Cerebellum (tissue), 4 donors: ENCODE measurements at places on chromosomes 11 and 22. TPM values are rescaled to one million over a fixed set of nuclear protein-coding genes. Genes with fewer than 3 reads are reported as not detected.

DNA sequence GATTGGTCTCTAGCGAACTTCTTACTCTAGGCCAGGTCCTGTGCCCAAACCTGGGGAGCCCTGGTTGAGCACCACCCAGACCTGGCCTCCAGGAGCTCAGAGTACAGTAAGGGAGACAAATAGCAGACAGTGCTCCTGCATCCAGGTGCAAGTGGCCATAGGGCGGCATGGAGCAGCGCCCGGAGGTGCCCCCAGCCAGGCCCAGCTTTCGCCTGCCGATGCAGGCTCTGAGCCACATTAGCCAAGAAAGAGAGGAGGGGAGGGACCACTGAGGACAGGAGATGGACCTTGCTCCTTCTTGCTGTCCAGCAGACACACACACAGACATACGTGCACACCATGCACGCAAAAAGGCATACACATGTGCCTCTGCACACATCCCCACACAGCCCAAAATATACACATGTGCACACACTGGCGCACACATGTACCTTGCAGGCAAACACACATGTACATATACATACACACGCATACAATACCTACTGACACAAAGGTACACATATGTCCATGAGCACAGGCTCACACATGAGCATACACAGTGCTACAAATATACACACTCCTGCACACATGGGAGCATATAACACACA is 68.7 kb upstream of the FGF3 start:
- DNase-seq, result no peak

DNA sequence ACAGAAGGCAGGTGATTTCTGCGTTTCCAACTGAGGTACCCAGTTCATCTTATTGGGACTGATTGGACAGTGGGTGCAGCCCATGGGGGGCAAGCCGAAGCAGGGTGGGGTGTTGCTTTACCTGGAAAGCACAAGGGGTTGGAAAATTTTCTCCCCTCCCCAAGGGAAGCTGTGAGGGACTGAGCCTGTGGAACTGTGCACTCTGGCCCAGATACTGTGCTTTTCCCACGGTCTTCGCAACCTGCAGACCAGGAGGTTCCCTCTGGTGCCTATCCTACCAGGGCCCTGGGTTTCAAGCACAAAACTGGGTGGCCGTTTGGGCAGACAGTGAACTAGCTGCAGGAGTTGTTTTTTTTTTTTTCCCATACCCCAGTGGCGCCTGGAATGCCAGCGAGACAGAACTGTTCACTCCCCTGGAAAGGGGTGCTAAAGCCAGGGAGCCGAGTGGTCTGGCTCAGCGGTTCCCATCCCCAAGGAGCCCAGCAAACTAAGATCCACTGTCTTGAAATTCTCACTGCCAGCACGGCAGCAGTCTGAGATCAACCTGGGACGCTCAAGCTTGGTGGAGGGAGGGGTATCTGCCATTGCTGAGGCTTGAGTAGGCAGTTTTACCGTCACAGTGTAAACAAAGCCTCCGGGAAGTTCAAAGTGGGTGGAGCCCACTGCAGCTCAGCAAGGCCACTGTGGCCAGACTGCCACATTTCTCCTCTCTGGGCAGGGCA is 97.2 kb downstream of the JRKL start:
- no peak for DNase-seq

CARD16 gene
- total RNA-seq, result not detected

GRCh38 chr11:120389693-120390584 is 53.7 kb downstream of the ARHGEF12 start:
- DNase-seq, result no peak

DNA sequence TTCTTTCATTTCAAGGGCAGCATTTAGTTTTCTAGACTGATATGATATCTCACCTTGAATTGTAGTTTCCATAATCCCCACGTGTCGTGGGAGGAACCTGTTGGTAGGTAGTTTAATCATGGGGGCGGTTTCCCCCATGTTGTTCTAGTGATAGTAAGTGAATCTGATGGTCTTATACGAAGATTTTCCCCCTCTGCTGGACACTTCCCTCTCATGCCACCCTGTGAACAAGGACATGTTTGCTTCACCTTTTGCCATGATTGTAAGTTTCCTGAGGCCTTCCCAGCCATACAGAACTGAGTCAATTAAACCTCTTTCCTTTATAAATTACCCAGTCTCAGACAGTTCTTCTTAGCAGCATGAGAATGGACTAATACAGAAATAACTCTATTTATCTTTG is 851.1 kb upstream of the FAT3 start:
- no peak for DNase-seq

- DNase-seq, result no peak
Measured at GRCh38 chr11:85123752-85124231, 503.4 kb downstream of the DLG2 start.

CYP2R1 gene
- 30.8 TPM for total RNA-seq

DNA sequence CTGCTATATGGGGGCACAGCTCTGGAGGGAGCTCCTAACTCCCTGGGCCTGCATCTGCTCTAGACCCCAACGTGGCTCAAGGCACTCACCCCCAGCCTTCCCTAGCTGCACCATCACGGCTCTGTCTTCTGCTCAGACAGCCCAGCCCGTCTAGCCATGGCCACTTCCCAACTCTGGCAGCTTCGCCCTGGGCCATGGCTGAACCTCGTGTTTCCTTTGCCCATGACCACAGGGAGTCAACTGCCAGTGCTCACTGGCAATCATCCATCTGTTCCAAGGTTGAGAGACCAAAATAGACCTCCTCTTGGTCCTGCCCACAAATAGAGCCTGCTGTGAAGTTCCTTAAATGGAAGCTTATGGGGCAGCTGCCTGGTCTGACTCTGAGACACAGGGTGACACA is 5.4 kb downstream of the LMO1 start:
- DNase-seq, result peak; percentile 76

GRCh38 chr11:104546501-104546900 is 351.8 kb downstream of the CASP12 start:
- DNase-seq, result no peak

GRCh38 chr11:123580137-123580536 is 74.3 kb downstream of the SCN3B start:
- DNase-seq, result no peak

PHETA2 gene
- total RNA-seq, result 1.8 TPM

GRCh38 chr11:123431619-123432018 is 1.6 kb downstream of the GRAMD1B start:
- DNase-seq, result no peak

DNA sequence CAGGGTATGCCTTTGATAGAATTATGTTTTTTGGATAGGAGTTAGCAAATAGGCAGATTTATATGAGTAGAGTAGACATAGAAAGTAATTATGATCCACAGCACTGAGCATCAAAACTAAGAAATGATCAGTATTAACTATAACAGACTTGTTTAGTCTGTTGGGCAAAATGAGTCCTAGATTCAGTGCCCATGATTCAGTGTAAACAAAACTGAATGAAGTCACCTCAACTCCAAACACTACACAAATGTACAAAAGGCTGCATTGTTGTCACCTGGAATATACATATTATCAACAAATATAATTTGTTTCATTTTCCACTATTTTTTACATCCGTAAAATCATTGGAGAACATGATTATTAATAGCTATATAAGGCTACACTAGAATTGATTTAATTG is 6.7 kb downstream of the UEVLD start:
- DNase-seq, result no peak

H19 gene
- 29.3 TPM for total RNA-seq

DNA sequence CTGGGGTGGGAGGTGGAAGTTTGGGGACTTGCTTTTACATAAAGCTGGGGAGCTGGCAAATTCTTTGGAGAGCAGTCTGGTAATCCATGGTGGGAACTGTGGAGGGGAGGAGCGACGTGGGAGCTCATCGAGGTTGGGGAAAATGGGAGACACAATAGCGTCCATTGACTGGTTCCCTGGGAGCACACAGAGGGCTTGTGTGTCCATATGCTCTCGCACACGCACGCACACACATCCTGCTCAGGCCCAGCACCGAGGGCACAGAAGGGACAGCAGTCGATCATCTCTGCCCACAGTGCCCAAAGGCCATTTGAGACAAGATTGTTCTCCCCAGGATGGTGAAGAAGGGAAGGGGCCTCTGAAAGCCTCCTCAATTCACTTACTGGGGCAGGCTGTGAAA is 53.7 kb downstream of the FBXO7 start:
- no peak for DNase-seq

C11orf65 gene
- total RNA-seq, result 1.00 TPM

GRCh38 chr22:21762712-21763581 is 27.4 kb upstream of the YPEL1 start:
- DNase-seq, result no peak

- DNase-seq, result no peak
Measured at GRCh38 chr11:126736682-126737572, 263.6 kb downstream of the KIRREL3 start.

- no peak for DNase-seq
Measured at GRCh38 chr11:101158119-101158518, 28.5 kb upstream of the PGR start.

OR10D3 gene
- not detected for total RNA-seq

GRCh38 chr11:85170184-85170583 is 457.0 kb downstream of the DLG2 start:
- DNase-seq, result no peak

DNA sequence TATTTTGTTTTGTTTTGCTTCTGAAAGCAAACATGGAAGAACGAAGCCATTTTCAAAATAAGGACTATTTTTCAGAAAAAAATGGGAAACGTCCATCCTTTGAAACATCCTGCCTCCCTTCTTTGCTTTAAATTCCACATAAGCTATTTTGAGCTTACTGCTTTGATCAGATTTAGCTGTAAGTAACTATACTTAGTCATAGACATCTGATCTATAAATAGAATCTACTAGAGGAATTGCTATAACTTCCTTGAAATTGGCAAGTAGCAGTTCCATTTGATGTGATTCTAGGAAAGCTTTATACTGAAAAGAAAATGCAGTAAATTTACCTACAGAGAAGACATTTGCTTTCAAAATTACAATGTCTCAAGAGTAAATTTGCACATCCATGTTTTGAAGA is 305.8 kb downstream of the TTC28 start:
- DNase-seq, result no peak

GRCh38 chr11:100794446-100794845 is 107.4 kb downstream of the ARHGAP42 start:
- DNase-seq, result no peak

GRCh38 chr22:25827415-25827814 is 85.4 kb downstream of the MYO18B start:
- DNase-seq, result no peak

DNA sequence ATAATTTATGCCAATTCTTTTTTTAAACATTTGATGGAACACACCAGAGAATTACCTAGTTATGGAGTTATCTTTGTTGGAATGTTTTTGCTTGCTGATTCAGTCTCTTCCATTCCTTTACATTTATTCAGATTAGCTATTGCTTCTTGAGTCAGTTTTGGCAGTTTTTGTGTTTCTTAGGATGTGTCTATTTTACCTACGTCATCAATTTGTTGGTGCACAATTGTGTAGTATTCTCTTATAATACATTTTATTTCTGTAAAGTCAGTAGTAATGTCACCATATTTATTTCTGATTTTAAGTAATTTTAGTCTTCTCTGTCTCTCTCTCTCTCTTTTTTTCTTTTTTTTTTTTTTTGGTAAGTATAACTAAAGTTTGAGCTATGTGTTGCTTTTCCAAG is 929.5 kb upstream of the RAG2 start:
- no peak for DNase-seq

TEX54 gene
- total RNA-seq, result not detected

- no peak for DNase-seq
Measured at GRCh38 chr11:103035791-103036434, 56.0 kb downstream of the DCUN1D5 start.

- no peak for DNase-seq
Measured at GRCh38 chr11:68956142-68956541, 24.6 kb downstream of the MRGPRD start.

- DNase-seq, result no peak
Measured at GRCh38 chr11:117230286-117230961, 1.4 kb downstream of the PCSK7 start.

DNA sequence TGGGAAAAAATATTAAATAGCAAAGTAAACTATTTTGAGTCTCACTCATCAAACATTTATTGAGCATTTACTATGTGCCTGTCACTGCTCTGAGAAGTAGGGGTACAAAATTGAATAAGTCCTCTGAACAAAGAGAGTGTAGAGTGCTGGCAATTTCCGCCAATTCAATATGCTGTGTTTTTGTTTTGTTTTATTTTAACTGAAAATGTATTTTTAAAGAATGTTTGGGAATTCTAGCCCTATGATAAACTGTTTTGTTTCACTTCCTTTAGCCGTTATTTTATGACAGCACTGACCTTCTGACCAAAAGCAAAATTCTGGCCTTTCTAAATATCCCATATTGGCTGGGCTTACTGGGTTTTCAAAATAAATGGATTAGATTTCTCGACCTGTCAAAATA is 64.7 kb upstream of the LMO2 start:
- DNase-seq, result no peak

NRIP3 gene
- total RNA-seq, result 16.7 TPM

DDI1 gene
- not detected for total RNA-seq

DNA sequence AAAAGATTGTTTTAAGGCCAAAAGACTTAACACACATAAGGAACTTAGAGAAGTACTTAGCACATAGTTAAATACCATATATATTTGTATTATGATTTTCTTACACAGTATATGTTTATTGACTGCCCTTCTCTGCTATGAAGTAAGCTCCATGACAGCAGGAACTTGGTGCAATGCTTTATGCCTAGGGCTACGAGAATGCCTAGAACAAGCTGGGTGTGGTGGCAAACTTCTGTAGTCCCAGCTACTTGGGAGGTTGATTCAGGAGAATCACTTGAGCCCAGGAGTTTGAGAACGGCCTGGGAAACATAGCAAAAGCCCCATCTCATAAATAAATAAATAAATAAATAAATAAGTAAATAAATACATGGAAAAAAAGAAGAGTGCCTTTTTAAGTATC is 1.9 kb downstream of the SLC5A12 start:
- DNase-seq, result no peak

DNA sequence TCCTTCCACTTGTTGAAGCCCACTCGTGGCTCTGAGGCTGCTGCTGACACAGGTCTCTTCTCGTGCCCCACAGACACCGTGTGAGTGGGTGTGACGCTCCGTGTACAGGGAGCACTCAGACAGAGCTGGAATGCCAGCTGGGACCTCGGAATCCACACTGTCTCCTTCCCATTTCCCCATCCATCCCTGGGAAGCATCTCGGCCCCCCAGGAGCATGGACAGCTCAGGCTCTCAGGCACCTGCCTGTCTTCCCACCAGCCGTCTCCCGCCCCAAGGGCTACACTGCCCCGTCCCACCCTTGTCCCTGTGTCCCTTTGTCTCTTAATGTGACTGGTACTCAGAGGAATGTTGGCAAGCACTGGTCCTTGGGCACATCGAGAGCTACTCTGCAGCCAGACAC is 63.8 kb downstream of the ARHGAP8 start:
- DNase-seq, result no peak

- no peak for DNase-seq
Measured at GRCh38 chr11:32334822-32335221, 100.5 kb downstream of the WT1 start.
